NB4 (cell line): ENCODE measurements at places on chromosomes 13 and 19.

DNA sequence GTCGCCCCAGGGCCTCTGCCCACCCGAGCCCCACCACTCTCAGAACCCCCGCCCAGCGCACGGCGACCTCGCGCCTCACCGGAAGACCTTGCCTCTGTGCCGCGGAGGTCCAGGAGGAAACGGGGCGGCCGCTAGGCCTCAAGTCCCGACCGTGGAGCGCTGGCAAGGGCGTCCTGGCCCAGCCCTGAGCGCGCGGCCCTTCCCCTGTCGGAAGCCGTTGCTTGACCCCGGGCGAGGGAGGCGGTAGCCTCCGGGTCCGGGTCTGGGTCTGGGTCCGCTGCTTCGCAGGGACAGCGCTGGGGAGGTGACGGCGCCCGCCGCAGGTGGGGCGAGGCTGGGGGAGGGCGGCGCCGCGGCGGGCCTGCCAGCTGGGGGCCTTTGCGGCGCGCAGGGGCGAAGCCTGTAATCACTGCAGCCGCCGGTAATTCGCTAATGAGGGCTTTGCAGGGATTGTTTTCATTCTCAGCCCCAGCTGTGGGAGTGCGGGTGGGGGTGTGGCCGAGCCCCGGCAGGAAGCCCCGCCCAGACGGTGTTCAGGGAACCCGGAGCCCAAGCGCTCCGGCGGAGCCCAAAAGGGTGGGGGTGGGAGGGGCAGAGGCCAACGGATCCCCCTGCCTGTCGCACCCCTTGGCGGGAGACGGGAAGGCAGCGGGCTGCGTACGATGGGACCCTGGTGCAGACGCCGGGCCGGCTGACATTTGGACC lies 8.6 kb downstream of the C19orf25 start:
- no peak for DNase-seq

DNA sequence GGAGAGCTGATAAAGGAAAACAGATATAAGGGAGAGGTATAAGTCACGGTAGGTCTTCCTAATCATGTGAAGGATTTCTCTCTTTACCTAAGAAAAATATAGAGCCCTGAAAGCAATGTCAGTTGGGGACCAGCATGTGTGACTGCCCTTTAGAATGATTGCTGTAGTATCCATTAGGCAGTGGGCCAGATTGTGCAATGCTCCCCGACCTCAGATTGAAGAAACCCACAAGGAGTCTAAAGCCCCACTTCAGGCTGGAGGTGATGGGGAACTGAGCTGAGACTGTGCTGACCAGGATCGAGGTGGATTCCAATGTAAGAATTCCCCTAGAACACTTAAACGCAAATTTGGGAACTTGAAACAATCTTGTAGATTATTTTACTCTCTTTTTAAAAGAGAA lies 614.4 kb downstream of the LIG4 start:
- DNase-seq: peak; percentile 6

DNA sequence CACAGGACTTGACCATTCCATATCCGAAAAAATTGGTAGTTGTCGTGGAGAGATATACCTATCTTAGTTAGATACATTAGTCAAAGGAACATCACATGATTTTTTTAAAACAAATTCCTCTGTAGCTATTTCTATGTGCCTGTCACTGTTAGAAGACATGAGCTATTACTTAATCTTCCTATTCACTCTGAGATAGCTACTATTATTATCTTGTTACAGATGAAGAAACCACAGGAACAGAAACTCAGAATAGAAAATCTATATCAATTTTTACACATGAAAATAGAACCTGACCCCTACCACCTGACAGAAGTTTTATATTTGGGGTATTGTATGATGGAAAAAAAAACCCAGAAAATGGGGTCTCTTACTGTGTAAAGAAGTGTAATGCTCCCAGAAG lies 68.9 kb upstream of the TDRD3 start:
- no peak for DNase-seq

- no peak for DNase-seq
These were observed 617.6 kb downstream of the FGF9 start for GRCh38 chr13:22288496-22288895.

GRCh38 chr19:10553943-10554381 lies 10.3 kb downstream of the ATG4D start:
- peak; percentile 36 for DNase-seq

GRCh38 chr13:23007426-23007825 lies 173.4 kb upstream of the SGCG start:
- no peak for DNase-seq

DNA sequence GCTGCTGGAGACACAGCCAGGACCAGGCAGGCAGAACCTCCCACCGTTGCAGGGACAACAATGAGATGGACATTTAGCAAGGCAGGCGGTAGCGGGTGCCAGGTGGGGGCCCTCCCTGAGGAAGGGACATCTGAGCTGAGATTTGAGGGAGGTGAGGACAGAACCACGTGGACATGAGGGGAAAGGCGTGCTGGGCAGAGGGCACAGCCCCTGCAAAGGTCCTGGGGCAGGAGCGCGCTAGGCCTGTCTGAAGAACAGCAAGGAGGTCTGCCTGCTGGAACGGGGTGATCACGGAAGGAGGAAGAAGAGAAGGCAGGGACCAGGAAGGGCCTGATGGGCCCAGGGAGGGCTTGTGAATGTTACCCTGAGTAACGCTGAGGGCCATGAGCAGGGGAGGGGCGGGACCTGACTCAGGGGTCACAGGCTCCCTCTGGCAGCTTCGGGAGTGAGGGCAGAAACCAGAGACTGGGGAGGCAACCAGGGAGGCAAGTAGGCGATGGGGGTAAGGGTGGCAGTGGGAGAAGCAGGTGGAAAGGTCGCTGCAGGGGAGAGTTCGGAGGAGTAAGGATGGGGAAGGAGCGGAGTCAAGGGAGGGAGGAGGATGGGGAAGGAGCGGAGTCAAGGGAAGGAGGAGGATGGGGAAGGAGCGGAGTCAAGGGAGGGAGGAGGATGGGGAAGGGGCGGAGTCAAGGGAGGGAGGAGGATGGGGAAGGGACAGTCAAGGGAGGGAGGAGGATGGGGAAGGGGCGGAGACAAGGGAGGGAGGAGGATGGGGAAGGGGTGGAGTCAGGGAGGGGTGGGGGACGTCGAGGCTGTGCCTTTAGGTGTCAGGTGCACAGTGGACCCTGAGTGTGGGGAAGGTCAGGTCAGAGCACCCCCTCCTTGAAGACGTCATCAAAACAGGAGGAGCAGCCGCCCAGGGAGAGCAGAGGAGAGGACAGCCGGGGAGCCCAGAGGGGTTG lies 15.7 kb upstream of the B3GNT3 start:
- peak; percentile 40 for DNase-seq

- DNase-seq: no peak
These were observed 7.3 kb downstream of the GPR183 start for GRCh38 chr13:99299920-99300341.

DNA sequence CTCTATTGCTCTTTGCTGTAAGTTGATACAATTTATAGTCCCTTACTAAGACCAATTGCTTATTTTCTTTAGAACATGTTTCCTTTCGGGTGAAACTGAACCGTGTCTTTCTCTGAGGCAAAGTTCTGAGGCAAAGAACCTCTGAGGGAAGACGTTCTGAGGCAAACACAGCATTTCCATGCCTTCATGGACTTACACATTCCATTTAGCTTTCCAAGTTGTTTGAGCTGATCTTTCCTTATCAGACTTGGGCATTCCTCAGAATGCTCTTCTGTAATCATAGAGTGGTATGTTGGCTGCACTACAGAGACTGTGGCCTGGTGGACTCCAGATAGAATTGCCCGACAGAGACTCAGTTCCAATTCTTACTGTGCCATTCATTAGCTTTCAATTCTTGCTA lies 579.1 kb downstream of the KCTD12 start:
- no peak for DNase-seq

DNA sequence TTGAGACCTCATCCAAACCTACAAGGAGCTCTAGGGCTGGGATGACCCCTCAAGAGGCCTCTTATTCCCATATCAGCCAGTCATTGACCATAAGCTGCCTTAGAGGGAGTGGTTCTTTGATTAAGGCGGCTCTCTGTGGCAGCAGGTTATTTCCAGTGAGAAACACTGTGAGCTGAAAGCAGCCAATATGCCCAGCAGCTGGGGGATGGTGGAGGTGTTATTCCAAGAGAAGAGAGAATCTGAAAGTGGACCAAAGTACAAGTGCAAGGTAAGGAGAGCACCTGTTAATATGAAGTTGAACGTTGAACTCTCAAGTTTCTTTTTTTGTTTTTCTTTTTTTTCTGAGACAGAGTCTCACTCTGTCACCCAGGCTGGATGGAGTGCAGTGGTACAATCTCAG lies 20.2 kb upstream of the FNDC3A start:
- DNase-seq: no peak

DNA sequence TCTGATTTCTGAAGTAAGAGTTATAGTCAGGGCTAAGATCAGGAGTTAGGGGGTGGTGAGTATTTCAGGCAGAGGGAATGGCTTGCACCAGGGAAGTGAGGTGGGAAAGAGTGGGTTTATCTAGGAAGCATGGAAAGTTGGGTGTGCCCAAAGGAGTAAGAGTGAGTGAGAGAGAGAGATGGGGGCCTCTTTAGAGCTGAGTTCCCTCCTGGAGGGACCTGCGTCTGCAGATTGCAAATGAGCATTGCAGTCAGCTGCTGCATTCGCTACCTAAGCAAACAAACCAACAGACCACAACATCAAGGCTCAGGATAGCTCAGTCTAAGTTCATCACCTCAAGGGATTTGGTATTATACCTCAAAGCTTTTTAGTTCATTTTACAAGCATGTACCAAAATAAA lies 405.8 kb downstream of the FGF9 start:
- DNase-seq: no peak

GRCh38 chr13:38658906-38659305 lies 28.0 kb upstream of the FREM2 start:
- DNase-seq: no peak

DNA sequence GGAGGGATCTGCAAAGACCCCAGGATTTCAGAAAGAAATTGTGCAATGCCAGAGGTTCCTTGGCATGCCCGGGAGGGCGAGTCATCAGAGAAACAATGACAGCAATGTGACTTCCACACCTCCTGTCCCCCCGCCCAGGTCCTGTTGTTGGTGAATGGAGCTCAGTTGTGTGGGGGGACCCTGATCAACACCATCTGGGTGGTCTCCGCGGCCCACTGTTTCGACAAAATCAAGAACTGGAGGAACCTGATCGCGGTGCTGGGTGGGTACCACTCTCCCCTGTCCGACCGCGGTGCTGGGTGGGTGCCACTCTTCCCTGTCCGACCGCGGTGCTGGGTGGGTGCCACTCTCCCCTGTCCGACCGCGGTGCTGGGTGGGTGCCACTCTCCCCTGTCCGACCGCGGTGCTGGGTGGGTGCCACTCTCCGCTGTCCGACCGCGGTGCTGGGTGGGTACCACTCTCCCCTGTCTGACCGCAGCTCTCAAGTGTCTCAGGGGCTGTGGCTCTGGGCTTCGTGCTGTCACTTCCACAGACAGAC lies 5.2 kb upstream of the F10 start:
- DNase-seq: no peak

GRCh38 chr13:107170270-107170931 lies 602.5 kb upstream of the ARGLU1 start:
- peak; percentile 2 for DNase-seq

GRCh38 chr19:21082011-21082975 lies at the start of gene ZNF714:
Gene ZNF714 (plus strand): TSS chr19:21082203. CDS start chr19:21098269, 16,066 bp downstream.
- peak; percentile 94 for DNase-seq

DNA sequence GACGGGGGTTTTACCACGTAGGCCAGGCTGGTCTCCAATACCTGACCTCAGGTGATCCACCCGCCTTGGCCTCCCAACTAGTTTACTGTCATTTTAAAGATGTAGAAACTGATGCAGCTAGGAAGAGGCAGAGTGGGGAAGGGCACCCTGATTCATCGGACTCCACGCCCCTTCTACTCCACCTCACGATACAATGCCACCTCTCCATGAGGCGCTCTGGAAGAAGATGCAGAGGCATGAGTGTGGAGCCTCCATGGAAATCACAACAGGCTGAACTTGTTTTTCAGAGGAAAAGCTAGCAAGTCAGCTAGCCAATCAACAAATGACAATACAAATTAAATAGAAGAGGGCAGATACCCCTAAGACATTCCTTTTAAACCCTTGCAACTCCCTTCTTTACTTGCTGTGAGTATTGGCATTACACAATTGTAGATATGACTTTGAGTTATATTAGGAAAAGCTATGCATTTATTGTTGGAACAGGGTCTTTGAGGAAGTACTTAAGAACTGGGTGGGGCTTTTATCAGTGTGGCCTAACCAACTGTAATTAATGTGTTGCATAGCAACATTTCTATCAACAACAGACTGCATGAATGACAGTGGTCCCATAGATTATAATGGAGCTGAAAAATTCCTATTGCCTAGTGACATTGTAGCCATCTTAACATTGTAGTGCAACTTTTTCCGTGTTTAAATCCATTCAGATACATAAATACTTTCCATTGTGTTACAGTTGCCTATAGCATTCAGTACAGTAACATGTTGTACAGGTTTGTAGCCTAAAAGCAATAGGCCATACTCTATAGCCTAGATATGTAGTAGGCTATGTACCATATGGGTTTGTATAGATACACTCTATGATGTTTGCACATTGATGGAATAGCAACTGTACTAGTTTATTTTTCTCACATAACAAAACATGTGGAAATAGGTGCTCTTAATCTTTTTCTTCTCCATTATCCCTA lies 17.6 kb downstream of the WDFY2 start:
- peak; percentile 58 for DNase-seq

GRCh38 chr13:30936971-30937370 lies 4.5 kb downstream of the TEX26 start:
- no peak for DNase-seq

GRCh38 chr19:51824281-51825005 lies 29.5 kb downstream of the FPR3 start:
- peak; percentile 91 for DNase-seq

- DNase-seq: no peak
These were observed 23.2 kb upstream of the ZBTB7A start for GRCh38 chr19:4089946-4090345.

GRCh38 chr13:51032831-51033230 lies 78.2 kb downstream of the C13orf42 start:
- no peak for DNase-seq

GRCh38 chr19:1136201-1136600 lies 32.4 kb downstream of the GPX4 start:
- no peak for DNase-seq

- no peak for DNase-seq
These were observed 84.3 kb downstream of the SIPA1L3 start for GRCh38 chr19:37991176-37991835.

- no peak for DNase-seq
These were observed 146.8 kb downstream of the IER2 start for GRCh38 chr19:13297023-13297422.

- DNase-seq: no peak
These were observed 129.1 kb upstream of the SOX1 start for GRCh38 chr13:111937777-111938311.

- DNase-seq: no peak
These were observed 4.6 kb upstream of the ZNF414 start for GRCh38 chr19:8518536-8518935.

- DNase-seq: no peak
These were observed 39.2 kb downstream of the ZSWIM4 start for GRCh38 chr19:13834244-13835069.
